Hindlimb muscle (tissue), 1 donor: ENCODE measurements at places on chromosomes 6 and 20. TPM values are rescaled to one million over a fixed set of nuclear protein-coding genes. Genes with fewer than 3 reads are reported as not detected.

The WFDC10B gene
- not detected for polyA plus RNA-seq

The SIRPB2 gene
- polyA plus RNA-seq = 1.9 TPM

The TFEB gene
- 10.1 TPM for polyA plus RNA-seq

GRCh38 chr6:113925378-113925777 is 45.6 kb downstream of the HDAC2 start:
- no peak for DNase-seq

DNA sequence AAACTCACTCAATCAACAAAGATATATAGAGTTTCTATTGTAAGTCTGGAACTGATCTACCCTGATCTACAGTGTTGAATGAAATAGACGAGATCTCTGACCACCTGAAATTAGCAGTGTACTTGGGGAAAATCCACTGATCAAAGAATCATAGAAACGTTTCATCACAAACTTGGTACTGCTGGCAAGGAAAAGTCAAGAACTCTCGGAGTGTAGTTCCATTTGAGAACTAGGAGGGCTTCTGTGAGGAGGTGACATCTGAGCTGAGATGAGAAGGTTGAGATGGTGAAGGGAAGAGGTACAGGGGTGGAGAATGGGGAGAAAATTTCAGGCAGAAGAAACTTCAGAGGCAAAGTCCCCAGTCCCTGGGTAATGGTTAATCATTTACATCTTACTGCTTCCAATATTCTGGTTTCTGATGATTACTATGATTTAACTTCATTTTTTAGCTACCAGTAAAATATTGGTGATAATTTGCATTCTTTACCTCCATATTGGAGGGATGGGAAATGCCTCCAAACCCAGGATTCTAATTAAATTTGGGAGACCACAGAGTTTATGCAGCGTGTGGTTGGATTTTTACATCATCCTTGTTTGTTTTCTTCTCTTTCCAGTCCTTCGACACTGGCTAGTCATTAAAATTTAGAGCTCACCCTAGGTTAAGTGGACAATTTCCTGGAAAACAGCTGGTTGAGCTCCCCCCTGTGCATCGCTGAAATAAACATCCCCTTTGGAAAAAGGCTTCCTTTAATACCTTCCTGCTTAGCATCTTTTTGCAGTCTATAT is 191.9 kb downstream of the BCAS1 start:
- no peak for DNase-seq

DNA sequence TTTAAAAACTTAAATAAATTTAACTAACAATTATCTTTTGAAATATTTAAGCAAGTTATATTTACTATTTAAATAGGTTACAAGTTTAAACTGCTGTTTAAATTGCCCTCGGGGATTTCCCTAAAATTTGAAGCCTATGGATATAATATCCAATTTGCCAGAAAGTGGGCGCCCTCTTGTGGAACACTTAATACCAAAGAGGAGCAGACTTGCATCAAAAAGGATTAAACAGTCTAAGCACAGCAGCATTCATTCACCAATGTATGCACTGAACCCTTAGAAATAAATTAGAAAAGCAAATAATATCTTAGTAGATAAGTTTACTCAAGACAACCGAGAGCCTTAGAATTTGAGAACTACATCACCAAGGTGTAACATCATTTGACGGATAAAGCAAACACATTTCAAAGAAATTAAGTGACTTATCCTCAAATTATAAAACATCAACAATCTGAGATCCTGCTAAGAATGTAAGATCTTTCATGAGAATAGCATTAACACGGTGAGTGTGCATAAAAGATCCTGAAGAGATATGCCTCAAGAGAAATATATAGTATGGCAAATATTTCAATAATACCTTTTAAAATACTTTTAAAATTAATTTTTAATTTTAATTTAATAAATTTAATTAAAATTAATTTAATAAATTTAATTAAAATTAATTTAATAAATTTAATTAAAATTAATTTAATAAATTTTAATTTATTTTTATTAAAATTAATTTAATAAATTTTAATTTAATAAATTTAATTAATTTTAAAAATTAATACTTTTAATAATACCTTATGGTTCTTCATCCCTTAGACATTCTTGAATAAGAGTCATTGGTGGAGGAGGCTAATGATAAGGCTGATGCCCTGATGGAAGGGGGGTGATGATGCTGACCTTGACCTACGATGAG is 11.5 kb upstream of the MEP1A start:
- DNase-seq = peak; percentile 63

- DNase-seq = no peak
Measured at GRCh38 chr6:83069633-83070032, 2.2 kb downstream of the DOP1A start.
